Stimulated activated CD4-positive, alpha-beta T cell treated with anti-CD3 and anti-CD28 coated beads, Interleukin-4, amount 100 ng/mL, for 4 hours (primary cell): ENCODE measurements at places on chromosomes 1 and 21.

GRCh38 chr1:209554761-209555611 lies 28.5 kb upstream of the CAMK1G start:
- no peak for DNase-seq

GRCh38 chr1:203083463-203083921 lies 2.3 kb downstream of the MYOG start:
- DNase-seq = no peak

- no peak for DNase-seq
Measured at GRCh38 chr1:7614576-7615074, 156.5 kb upstream of the VAMP3 start.

GRCh38 chr1:25458541-25459298 lies 28.0 kb downstream of the MACO1 start:
- no peak for DNase-seq

GRCh38 chr21:36721817-36722216 lies 22.9 kb downstream of the SIM2 start:
- DNase-seq = no peak

- no peak for DNase-seq
Measured at GRCh38 chr1:20074055-20074724, 4.2 kb downstream of the PLA2G5 start.

- DNase-seq = no peak
Measured at GRCh38 chr21:32352526-32352925, 40.3 kb downstream of the URB1 start.

DNA sequence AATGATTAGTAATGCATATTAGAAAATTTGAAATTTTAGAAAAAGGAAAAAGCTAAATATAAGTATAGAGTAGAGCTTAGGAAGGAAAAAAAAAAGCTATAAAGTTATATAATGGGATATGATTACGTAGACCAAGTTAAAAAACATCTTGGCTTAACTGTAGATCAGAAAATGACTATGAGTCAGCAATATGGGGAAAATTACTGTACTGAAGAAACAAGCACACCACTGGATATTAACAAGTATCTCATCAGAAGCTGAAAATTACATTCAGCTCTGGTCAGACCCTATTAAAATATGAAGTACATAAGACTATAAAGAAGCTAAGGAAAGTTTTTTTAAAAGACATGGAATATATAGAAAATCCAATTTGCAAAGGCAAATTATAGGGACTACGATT lies 19.5 kb downstream of the DNAJC8 start:
- no peak for DNase-seq

DNA sequence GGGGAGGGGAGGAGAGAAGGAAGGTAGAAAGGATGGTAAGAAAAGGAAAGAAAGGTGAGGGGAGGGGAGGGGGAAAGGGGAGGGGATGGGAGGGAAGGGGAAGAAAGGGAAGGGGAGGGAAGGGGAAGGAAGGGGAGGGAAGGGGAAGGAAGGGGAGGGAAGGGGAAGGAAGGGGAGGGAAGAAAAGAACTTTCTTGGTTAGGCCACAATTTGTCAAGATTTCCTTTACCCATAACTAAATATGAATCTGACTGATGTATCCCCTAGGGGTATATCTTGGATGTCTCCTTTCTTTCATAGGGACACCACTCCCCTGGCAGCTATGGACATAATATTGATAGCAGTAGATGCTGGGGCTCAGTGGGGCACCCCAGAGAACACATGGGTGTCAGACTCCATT lies 54.4 kb upstream of the PRELP start:
- DNase-seq = no peak

DNA sequence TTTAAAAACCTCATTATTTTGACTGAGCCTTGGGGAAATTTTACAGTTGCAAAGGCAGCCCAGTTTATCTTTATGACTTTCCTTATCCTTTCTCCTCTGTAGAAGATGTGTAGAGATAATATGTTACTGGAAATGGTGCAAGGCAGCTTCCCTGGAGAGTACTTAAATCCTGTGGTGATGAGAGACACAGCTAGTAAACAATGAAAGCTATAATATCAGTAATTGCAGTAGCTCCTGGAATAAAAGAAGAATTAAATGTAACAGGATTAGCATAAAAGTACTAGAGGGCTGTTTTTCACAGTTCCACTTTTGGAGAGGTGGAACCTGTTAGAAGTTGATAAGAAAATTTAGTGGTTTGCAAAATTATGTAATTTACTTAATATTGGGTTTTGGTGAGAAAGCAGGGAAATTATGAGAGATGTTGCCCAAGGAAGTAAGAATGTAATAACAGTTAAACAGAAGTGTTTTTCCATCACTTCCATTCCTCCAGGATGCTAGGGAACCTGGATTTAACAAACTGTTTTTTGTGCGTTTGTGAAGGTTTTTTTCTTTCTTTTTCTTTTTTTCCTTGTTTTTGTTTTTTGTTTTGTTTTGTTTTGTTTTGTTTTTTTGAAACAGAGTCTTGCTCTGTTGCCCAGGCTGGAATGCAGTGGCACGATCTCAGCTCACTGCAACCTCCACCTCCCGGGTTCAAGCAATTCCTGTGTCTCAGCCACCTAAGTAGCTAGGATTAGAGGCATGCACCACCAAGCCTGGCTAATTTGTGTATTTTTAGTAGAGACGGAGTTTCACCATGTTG lies 15.7 kb upstream of the EDEM3 start:
- no peak for DNase-seq

DNA sequence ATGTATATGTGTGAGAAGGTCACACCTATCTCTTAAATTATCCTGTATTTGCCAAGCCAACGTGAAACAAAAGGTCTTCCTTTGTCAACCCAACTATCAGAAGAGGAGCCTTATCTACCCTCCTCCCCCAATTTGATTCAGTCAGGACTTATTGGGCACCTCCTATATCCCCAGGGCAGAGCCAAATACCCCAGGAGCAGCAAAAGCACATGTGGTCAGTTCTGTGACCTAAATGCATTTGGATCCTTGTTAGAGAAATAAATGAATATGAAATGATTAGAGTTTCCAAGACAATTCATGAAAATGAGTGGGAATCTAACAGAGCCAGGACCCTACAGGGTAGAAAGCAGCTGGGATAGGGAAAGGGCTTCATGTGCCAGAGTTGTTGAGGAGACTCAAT lies 37.0 kb upstream of the KCND3 start:
- DNase-seq = no peak

DNA sequence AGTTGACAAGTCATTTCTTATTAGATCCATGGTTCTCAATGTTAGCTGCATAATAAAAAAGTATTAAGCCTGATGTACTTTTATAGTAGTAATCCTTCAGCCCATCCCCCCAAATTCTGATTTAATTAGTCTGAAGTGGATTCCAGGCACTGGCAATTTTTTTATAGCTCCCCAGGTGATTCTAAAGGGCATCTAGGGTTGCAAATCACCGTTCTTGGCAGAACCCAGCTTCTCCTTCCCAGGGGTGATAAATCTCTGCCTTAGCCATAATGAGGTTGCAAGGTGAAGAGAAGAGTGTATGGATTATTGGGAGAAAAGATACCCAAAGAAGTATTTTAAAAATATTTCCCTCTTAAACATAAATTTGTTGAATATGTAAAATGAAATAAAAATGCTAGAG lies 43.0 kb upstream of the RXRG start:
- no peak for DNase-seq

DNA sequence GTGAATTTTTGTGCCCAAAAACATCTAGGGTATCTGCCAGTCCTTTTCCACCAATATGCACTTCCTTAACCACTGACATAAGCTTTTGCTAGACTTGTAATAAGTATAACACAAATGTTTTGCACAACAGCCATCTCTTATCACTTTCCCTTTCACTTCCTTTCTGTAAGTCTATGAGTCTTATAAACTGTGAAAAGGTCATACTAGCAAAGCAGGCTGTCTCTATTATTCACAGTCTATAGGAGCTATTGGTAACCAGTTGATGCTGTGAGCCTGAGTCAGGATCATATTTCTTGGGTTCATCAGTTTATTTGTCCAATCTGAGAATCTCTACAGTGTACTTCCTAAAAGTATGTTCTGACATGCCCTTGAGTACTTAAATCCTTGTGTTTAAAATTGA lies 172.6 kb downstream of the CHRM3 start:
- DNase-seq = no peak

- no peak for DNase-seq
Measured at GRCh38 chr1:228978484-228979324, 243.4 kb downstream of the RHOU start.

DNA sequence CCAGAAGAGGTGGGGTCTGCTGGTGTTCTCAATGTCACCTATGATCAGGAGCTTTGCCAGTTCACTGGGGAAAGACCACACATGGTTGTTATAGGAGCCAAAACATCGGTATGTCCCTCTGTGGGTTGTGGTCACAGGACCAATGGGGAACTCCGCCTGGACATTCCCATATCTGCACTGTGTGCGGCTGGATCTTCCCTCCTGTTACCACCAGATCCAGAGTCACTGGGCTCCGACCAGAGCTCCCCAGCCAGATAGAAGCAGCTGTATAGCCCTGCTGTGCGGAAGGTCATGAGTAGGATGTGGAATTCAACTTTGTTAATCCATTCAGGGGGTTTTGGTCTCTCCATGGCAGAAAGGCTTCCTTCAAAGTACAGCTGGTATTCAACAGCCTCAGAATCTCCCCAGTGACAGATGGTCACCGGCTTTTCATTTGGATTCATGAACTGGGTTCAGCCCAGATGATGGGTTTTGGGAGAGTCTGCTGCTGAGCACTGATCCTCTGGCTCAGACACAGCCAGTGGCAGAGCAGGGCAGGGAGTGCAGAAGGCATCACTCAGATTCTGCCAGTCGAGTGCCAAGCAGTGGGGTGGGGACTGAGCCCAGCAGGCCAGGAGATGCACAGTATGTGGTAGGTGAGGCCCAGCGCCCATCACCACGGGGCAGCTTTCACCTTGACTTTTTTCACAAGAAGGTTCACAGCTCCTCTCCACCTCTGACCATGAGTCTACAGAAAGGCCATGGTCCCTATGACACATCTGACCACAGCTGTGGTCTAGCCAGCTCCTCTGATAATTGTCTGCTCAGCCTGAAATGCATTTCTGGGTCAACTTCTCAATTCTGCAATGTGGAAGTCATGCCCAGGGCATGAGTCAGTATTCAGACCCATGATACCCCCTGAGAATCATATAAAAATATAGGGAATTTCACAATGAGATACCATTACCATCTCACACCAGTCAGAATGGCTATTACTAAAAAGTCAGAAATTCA lies 2.9 kb upstream of the SHCBP1L start:
- no peak for DNase-seq

DNA sequence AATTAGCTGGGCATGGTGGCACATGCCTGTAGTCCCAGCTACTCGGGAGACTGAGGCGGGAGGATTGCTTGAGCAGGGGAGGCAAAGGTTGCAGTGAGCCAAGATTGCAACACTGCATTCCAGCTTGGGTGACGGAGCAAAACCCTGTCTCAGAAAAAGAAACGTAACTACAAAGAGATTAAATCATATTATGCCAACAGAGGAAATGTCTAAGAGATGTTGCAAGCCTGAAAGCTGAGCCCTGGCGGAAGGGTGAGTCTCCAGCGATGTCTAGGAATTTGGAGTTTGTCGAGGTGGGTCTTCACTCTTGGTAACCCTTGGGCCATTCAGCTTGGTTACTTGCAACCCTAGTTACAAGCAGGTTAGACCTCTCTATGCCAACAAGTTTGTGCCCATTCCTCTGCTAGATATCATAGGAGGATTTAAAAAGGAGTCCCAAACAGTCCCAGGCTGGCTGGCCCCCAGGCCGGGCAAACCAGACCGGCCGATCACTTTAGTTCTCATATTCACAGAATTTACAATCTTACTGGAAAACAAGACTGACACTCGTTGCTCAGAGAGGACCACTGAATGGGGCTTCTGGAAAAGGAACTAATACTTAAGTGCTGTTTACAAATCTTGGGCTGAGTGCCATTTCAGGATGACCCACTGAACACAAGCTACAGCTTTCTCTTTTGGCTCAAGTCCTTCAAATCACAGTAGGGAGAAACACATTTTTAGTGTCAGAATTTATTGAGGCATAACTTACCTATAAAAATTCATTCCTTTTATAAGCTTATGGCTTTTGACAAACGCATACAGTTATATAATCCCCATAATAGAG lies 27.1 kb downstream of the SLC30A1 start:
- no peak for DNase-seq

DNA sequence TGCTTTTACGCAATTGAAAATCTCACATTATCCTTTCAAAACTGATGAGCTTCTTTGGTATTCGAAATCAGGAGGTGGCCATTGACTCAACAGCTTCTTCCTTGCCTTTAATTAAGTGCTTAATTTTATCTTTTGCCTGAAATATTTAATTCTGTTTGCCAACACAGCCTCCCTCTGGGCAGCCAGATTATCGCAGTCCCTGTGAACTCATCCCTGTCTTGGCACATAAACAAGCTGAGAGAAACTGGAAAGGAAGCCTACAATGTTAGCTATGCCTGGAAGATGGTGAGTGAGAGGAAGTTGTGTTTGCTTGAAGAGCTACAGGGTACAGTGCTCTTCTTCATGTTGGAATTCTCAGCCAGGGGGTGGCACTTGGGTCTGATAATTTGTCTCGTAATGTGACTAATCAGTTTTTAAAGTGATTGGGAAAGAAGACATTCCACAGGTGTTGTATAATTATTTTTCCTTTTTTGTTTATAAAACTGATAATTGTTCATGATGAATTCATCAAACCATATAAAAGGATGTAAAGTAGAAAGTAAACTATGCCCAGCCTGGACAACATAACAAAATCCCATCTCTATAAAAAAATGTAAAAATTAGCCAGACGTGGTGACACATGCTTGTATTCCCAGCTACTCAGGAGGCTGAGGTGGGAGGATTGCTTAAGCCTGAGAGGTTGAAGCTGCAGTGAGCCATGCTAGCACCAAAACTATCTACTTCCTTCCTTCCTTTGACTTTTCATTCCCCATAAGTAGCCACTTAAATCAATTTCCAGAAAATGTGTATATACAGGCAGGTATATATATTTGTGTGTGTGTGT lies 90.1 kb upstream of the RAVER2 start:
- DNase-seq = no peak

DNA sequence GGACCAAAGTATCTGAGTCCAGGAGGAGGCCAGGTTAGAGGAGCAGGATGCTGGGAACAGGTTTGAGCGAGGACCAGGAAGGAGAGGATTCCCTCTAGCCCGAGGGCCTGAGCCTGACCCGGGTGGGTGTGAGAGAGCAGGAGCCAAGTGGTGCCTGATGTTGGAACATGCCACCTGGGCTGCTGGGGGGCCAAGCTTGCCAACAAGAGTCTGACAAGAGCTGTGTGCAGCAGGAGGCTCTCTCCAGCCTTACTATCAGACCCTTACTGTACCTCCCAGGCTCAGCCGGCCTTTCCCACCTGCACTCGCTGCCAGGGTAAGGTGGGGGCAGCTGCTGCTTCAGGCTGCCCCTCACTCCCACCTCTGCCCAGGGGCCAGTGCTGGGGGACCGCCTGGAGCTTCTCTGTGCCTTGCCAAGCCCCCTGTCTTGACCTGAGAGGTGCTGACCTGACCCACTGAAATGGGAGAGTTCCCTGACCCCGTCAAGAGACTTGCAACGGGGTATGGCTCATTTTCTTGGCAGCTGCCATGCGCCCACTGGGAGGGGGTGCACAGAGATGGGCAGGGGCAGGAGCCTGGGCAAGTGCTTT lies 159.6 kb upstream of the VAMP3 start:
- no peak for DNase-seq

- no peak for DNase-seq
Measured at GRCh38 chr1:25662061-25662460, 45.5 kb downstream of the MAN1C1 start.
